ENCODE measurements at places on chromosomes 1 and 21.

DNA sequence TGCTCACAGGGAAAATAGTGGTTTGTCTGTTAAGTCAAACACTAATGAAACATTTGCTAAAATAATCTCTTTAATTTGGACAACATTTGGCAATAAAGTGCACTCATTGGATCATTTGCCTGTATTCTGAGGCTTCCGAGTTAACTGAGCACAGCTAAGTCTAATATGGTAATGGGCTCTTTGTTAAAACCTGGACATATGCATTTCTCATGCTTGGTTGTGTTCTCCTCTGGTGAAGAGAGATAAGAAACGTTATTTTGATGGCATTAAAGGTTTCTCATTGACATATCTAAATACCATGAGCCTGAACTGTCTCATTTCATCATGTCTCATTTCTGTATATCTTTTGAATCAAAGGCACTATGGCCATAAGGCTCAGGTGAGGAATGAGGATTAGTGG is 13.4 kb upstream of the NRIP1 start:
- no peak for DNase-seq

GRCh38 chr1:55938376-55938850 is 641.0 kb downstream of the PLPP3 start:
- no peak for DNase-seq

- DNase-seq: no peak
Measured at GRCh38 chr1:219223496-219223895, 49.8 kb downstream of the LYPLAL1 start.

DNA sequence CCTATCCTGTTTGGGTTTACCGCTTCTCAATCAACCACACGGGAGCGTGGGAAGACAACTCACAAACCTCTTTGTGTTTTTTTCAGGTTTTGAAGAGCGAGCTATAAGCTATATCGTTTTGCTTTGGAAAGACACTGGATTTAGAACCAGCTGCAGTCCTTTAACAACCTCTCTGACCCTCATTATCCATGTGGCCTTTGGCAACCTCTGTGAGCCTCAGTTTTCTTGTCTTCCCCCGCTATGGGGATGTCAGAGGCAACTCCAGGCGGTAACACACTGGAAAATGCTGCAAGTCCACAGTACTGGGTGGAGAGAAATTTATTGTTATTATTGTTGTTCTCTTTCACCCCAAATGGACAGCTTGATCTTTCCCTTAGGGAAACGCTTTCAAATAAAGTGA is 100.0 kb downstream of the ETS2 start:
- DNase-seq: no peak

DNA sequence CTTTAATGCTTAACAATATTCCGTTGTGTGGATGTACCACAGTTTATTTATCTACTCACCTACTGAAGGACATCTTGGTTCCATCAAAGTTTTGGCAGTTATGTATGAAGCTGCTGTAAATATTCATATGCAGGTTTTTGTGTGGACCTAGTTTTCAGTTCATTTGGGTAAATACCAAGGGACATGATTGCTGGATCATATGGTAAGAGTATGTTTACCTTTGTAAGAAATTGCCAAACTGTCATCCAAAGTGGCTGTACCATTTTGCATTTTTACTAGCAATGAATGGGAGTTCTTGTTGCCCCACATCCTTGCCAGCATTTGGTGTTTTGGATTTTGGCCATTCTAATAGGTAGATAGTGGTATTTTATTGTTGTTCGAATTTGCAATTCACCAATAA is 10.0 kb downstream of the ZSCAN20 start:
- no peak for DNase-seq

GRCh38 chr1:64856553-64856952 is 109.8 kb downstream of the JAK1 start:
- DNase-seq: no peak

DNA sequence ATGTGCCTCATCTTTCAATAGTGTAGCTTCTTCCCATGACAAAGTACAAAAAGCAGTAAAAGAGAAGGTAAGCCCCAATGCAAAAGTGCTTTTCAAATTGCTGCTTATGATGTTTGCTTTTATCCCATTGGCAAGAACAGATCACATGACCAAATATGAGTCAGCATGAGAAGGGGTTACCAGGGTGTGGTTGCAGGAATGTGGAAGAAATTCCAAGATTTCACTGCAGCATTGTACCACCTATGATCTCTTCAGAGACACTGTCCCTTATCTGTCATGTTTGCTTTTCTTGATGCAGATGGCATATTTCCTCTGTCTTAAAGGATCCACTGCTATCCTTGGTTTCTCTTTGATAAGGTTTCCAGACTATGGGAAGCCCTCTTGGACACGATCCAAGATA is 1006.9 kb upstream of the PRMT6 start:
- DNase-seq: no peak

DNA sequence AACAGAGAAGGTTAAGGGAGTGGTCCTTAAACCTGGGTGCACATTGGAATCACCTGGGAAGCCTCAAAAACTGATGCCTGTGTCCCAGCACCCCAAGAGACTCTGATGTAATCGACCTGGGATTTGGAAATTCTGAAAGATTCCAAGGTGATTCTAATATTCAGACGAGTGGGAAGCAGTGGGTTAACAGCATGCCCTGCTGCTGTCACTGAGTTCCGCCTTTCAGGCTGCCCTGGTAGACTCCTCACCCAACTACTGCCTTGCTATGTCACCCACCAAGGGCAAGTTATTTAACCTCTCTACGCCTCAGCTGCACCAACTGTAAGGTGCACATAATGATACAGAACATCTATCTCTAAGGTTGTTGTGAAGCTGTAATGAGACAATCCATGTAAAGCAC is 59.2 kb downstream of the CD34 start:
- DNase-seq: no peak

GRCh38 chr21:42219606-42220137 is 732 bp downstream of the ABCG1 start:
- DNase-seq: no peak

DNA sequence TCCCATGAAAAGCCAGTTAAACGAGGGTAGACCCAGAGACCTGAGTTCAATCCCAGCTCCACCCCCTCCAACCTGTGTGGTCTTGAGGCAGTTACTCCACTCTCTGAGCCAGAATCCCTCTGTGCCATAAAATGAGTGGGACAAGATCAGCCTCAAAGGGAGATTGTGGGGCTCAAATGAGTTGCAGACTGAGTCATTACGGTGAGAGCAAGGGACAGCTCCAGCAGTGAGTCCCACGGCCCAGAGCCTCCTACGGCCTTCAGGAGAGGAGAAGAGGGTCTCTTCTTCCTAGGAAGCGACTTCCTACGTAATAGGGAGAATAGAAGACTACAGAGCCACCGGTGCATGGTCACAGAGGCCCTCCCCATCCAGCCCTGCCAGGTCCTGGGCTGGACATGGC is 6.7 kb upstream of the CAMK2N1 start:
- no peak for DNase-seq

DNA sequence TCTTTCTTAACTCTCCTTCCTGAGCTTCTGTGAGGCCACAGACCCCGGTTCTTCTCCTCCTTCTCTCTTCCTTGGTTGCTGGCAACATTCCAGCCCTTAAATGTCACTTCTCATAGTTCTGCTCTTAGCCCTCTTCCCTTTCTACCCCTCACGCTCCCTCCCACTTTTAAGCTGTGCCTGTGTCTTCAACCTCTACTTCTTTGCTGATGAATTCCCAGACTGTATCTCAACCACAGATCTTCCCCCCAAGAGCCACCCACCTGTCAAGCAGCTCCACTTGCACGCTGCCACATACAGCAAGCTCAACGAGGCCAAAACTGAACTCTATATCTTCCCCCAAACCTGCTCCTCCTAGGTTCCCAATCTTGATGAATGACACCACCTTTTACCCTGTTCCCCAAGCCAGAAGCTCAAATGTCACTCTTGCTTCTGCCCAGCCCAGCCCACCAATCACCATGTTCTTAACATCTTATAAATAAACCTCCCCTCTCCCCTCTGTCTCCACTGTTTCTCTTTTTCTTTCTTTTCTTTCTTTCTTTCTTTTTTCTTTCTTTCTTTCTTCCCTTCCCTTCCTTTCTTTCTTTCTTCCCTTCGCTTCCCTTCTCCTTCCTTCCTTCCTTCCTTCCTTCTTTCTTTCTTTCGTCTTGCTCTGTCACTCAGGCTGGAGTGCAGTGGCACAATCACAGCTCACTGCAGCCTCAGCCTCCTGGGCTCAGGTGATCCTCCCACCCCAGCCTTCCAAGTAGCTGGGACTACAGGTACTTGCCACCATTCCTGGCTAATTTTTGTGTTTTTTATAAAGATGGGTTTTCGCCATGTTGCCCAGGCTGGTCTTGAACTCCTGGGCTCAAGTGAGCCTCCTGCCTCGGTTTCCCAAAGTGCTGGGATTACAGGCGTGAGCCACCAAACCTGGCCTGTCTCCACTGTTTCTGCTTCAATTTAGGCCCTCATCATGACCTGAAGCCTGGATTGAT is 19.8 kb upstream of the PTP4A2 start:
- DNase-seq: no peak

GRCh38 chr1:118012515-118013124 is 83.1 kb downstream of the WDR3 start:
- DNase-seq: no peak

DNA sequence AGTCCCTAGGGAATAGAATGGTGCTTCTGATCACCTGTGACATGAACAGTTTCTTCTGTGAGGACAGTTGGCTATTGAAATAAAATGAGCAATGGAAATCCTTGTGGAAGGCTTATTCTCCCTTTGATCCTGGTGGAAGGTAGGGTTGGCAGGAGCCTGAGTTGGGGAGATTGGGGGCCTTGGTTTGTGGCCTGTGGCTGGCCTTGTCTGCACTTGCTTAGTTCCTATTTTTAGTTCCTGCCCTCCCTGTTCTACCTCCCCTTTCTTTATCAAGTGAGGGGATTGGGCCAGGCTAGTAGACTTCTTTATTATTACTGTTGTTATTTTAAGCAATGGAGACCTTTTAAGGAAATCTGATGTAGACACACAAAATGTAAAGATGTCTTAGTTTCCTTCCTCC is 8.2 kb downstream of the DMRTB1 start:
- no peak for DNase-seq

DNA sequence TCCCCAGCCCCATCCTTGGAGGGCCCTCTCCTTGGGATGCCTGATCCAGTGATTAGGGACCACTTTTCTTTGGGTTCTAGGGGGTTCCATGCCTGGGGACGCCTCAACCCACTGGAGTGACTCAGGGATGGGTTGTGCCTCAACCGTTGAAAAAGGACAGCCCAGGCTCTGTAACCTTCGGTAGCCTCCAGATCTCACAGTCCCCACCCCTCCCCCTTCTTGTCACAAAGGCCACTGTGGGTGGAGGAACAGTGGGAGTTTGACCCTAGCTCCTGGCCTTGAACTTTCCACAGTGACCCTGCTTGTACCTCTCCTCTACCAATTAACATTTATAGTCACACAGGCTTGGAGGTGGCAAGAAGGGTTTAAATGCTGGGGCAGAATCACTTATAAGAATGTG is 2.6 kb upstream of the RORC start:
- DNase-seq: no peak

DNA sequence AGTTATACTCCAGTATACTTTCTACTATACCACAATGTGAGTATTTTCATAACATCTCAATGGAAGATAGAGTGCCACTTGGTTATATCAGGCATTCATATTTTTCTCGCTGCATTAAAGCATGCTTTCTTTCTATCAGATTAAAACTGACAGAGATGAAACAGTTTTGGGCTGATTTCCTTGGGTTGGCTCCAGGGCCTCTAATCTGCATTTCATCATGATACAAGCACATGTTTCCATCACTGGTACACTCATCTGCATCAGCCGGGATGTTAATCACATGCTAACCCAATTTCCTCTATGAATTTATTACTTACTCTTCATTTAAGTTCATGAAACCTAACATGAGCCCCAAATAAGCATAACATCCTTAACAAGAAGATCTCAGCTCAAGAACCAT is 289.0 kb upstream of the DAB1 start:
- DNase-seq: no peak

DNA sequence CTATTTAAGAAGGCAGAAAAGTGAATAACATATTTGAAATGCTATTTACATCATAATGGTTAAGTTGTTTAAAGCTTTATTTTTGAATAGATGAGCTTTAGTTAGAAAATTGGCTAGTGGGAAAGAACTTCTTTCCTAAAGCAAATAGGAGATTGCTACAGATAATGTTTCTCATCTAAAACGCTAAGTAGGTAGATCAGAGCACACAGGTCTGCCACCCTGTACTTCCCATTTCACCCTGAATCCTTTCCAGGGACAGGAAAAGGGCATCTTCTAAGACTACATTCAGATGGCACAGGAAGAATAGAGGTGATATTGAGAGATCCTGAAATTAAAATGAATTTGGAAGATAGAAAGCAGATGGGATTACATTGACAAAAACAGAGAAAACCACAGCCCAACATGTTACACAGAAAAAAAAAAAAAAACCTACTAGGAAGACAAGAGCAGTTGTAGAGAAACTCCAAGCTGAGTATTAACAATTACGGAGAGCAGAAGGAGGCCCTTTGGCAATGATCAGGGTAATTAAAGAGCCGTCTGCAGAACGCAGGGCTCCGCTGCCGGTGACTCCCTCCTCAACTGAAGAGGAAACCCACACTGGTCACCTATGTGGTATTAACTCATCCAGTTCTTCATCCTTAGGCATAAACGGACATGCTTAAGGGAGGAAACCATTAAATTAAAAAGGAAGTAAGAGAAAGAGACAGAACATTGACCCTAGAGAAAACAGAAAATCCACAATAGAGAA is 53.6 kb upstream of the MAP10 start:
- DNase-seq: no peak

All from stimulated activated CD4-positive, alpha-beta T cell treated with anti-CD3 and anti-CD28 coated beads, TNF-alpha, amount 100 ng/mL, for 4 hours (primary cell).